ENCODE measurements at places on chromosomes 4 and X.

DNA sequence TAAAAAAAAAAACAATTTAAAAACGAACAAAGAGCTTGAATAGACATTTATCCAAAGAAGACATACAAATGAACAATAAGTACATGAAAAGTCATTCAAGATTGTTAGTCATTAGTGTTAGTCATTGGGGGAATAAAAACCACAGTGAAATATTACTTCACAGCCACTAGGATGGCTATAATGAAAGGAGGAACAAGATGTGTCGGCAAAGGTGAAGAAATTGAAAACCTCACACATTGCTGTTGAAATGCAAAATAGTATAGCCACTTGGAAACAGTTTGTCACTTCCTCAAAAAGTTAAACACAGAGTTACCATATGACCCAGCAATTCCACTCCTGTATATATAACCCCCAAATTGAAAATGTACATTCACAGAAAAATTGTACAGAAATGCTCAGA, 45.2 kb upstream of the SLC39A8 start:
- DNase-seq = peak; percentile 87

DNA sequence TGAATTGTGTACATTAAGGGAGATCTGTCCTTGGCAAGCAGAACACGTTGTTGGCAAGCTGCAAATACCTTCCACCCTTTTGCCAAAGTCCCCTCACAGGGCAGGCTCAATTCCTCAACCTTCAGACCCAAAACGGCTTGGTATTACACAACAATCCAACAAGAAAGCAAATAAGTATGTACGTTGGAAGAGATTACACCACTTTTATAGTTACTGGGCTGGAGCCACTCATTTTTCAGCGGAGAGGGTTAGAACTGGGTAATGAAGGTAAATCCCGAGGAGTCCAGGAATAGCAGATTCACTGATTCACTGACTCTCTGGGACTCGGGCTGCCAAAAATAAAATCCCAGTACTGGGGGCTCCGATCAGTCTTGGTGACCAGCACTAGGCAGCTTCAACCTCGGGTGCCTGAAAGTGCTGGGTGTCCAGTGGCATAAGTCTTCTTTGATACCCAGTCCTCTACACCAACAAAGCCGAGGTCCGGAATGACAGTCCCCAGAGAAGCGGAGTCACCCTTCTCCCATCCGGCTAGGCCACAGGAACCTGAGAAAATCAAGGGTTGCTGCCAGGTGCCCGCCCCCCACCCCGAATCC, 587 bp downstream of the TIMM8A start:
- no peak for DNase-seq

- DNase-seq = no peak
Measured at GRCh38 chrX:926991-927390, 285.5 kb downstream of the CRLF2 start.

DNA sequence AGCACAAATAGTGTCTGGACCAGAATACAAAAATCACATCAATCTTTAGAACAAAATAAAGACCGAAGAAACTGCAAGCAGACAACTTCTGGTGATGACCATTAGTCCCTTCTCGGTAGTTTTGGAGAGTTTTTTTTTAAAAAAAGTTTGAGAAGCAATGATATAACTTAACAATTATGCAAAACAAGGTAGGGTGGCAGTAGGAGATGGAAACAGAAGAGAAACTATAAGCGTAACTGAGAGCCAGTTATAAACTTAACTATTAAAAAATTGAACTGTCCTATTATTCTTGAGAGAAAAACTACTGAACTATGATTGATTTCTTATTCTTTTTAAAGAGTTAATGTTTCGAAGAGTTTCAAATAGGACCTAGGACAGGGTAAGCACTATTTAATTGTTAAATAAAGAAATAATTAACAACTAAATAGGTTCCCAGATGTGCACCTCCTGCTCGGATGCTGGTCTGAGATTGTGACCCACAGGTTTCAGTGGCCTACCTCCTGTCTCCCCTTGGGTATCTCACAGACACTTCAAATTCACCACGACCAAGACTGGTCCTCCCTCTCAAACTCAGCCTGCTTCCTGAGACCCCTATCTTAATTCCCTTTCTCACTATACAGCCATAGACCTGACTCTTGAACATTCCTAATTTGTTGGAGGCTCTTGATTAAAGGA, 81.3 kb downstream of the LEF1 start:
- DNase-seq = no peak

GRCh38 chrX:11119313-11119943, 8.3 kb downstream of the HCCS start:
- DNase-seq = no peak

- DNase-seq = no peak
Measured at GRCh38 chr4:141730805-141731204, 94.4 kb downstream of the IL15 start.

DNA sequence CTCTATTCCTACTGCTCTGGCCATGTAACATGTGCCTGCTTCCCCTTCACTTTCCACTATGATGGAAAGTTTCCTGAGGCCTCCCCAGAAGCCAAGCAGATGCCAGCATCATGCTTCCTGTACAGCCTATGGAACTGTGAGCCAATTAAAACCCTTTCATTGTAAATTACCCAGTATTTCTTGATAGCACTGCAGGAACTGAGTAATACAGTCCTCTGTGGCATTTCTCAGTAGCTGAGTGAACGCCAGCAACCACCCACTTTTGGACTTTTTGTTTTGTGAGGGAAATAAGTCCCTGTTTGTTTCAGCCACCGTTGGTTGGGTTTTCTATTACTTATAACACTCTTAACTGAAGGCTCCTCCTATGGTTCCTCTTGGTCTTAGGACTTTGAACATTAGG, 104.1 kb downstream of the C4orf51 start:
- no peak for DNase-seq

GRCh38 chr4:108292229-108292628, 123.5 kb upstream of the LEF1 start:
- no peak for DNase-seq

- no peak for DNase-seq
Measured at GRCh38 chr4:140904904-140905303, 148.7 kb upstream of the TBC1D9 start.

GRCh38 chrX:45840411-45840950, 639.8 kb upstream of the DIPK2B start:
- no peak for DNase-seq

DNA sequence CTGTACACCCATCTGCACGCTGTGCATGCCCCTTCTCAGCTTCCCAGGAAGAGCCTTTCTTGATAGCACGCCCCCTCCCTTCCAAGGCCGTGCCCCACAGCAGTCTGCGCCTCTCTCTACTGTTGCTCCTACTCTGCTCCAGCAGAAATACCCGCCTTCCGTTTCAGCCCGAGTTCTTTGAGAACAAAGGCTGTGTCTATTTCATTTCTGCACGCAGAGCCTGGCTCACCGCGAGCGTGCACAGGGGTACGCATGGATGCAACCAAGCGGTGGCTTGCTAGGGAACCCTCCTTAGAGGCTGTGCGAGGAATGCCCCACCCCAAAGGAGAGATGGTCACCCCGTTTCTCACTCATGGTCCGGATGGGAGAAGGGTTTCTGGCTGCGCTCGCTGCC, 485 bp downstream of the AADAT start:
- DNase-seq = no peak

Measured in HL-60 (cell line).